Activated B cell treated with CpG ODN at 0.5 μM for 24 hours (primary cell): ENCODE measurements at places on chromosomes 7 and 10. TPM values are rescaled to one million over a fixed set of nuclear protein-coding genes. Genes with fewer than 3 reads are reported as not detected.
A peak's percentile ranks its signal among the peaks of the same experiment; 100 is the strongest.

Gene THSD7A
- not detected in 2 replicates for total RNA-seq

- H3K27ac ChIP-seq = peak overlapping the region; percentile 79
- no peak for DNase-seq
- no peaks in the 10 kb centered on the region for H3K27me3 ChIP-seq
- H3K36me3 ChIP-seq = peaks cover 16% of the 10 kb centered on the region
- H3K4me3 ChIP-seq = peak overlapping the region; percentile 62
- peaks cover 75% of the 10 kb centered on the region for H3K4me1 ChIP-seq
Observed at GRCh38 chr10:22710139-22710745, 4.1 kb downstream of the PIP4K2A start.

DNA sequence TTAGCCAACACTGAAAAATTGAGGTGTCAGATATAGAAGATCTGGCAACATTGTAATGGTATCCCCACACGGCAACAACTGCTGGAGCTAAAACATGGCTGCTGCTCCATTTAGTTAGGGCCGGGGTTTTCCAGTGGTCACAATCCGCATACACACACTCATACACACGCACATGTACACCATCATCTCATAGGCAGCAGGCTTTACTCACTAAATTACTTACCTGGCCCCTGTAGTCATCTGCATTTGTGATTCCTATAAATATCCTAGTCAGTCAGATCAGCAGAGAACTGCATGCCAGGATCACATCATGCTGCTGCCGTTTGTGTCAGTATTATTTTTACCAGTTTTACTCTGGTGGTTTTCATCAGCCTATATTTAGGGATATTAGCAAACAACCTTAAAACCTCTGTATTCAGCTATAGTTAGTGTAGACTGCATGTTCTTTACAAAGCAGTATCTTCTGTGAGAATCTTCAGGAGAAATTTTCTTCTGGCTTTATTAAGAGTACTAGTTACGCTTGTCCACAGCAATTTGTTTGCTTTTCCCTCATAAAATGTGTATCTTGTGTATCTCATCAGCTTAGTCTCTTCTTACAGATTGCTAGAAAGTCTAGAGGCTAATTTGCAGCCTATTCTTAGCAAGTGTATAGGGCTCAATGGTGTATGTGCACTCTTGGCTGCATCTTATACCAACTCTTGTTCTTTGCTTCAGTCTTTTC, 38.3 kb upstream of the PTPN12 start:
- H3K4me3 ChIP-seq = no peak overlapping the region
- no peaks in the 10 kb centered on the region for H3K4me1 ChIP-seq
- no peak overlapping the region for H3K27ac ChIP-seq
- H3K27me3 ChIP-seq = no peaks in the 10 kb centered on the region
- H3K36me3 ChIP-seq = peaks cover under 1% of the 10 kb centered on the region

- H3K27ac ChIP-seq = no peak overlapping the region
- no peak for DNase-seq
- peaks cover 6% of the 10 kb centered on the region for H3K4me1 ChIP-seq
- no peaks in the 10 kb centered on the region for H3K27me3 ChIP-seq
- H3K36me3 ChIP-seq = no peaks in the 10 kb centered on the region
Observed at GRCh38 chr10:87715552-87716347, 56.1 kb downstream of the PAPSS2 start.

Gene MYOZ1
- total RNA-seq = not detected in 2 replicates

- no peak overlapping the region for H3K4me3 ChIP-seq
- H3K27me3 ChIP-seq = no peaks in the 10 kb centered on the region
- no peak overlapping the region for H3K27ac ChIP-seq
Observed at GRCh38 chr7:38846280-38846679, 62.7 kb downstream of the VPS41 start.

Gene ABCB1
- total RNA-seq = 4.1 and 4.7 TPM in 2 replicates

Gene HPSE2
- total RNA-seq = not detected in 2 replicates

GRCh38 chr10:22043327-22043633, 39.8 kb upstream of the DNAJC1 start:
- H3K36me3 ChIP-seq = no peaks in the 10 kb centered on the region
- no peak overlapping the region for H3K27ac ChIP-seq
- H3K27me3 ChIP-seq = peaks cover 25% of the 10 kb centered on the region
- H3K4me3 ChIP-seq = no peak overlapping the region

DNA sequence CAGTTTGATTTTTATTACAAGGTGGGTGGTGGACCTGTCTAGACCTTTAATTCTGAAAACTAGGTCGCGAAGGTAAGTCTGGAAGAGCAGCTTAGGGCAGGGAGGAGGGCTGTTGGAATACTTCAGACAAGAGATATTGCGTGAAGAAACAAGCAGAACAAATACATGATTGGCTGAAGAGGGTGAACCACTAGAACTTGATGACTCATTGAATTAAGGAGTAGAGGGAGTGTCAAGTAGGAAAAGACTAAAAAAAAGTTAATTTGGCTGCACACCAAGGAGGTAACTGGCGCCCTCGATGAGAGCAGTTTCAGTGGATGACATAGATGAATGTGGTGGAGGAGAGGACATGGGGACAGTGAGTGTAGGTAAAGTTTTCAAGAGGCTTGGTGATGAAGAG, 41.3 kb downstream of the WNT2 start:
- H3K36me3 ChIP-seq = no peaks in the 10 kb centered on the region
- DNase-seq = no peak
- no peak overlapping the region for H3K4me3 ChIP-seq
- peaks cover 2% of the 10 kb centered on the region for H3K27me3 ChIP-seq
- no peak overlapping the region for H3K27ac ChIP-seq
- no peaks in the 10 kb centered on the region for H3K4me1 ChIP-seq

DNA sequence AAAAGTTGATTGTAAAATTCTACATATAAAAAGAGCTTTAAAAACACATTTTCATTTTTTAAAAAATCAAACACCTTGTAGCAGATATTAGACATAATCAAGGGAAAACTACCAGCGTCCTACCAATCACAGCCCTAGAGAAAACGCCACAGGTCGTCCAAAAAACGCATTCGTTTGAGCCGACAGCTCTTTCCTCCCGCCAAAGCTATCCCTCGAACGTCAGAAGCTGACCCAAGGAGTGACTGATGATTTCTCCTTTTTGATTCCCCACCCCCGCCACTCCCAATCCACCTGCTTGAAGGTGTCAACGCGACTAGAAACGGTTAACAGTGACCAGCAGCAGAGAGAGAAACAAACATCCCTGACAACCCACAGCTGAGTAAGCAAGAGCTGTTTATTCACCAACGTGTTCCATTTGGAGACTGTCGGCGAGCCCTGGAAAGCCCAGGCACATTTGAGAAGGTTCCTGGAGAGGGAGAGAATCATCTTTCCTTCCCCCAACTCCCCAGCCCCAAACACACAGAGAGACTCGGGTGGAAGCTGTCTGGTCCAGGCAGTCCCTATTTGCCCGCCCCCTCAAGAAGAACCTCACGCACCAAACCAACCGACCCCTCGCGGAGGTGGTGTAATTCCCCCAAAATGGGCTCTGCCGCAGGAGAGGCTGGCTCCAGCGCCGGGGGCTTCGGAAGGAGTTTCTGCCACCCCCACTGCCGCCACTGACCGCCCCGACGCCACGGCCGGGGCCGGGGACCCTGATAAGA, 622 bp downstream of the CPEB3 start:
- H3K27me3 ChIP-seq = no peaks in the 10 kb centered on the region
- peaks cover 12% of the 10 kb centered on the region for H3K36me3 ChIP-seq
- H3K27ac ChIP-seq = peak overlapping the region; percentile 84
- H3K4me3 ChIP-seq = peak overlapping the region; percentile 96

DNA sequence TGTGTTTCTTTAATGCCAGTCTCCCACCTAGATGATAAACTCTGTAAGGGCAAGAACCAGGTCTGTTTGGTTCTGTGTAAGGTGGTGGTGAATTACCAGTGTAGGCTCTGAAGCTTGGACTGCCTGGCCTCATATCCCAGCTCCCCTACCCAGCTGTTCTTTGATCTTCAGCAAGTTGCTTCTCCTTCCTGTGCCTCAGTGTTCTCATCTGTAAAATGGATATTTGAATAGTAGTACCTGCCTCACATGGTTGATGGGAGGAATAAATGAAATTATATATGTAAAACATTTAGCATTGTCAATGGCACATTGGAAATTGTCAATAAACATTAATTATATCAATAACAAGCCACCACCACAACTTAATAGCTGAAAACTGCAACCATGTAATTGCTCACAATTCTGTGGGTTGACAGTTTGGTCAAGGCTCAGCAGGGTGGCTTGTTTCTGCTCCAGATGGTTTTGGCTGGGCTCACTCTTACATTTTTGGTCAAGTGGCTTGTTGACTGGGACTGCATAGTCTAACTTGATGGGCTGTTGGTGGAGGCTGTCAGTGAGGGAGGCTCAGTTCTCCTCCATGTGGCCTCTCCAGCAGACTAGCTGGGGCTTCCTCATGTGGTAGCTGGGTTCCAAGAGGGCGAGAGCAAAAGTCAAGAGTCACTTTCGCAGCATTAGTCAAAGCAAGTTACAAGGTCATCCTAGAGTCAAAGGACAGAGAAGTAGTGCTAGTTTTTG, 84.5 kb upstream of the DUSP5 start:
- no peaks in the 10 kb centered on the region for H3K27me3 ChIP-seq
- H3K27ac ChIP-seq = peak overlapping the region; percentile 83
- H3K4me1 ChIP-seq = peaks cover 78% of the 10 kb centered on the region
- no peak for DNase-seq

Gene HOXA6
- not detected in 2 replicates for total RNA-seq

Gene PAX2
- not detected in 2 replicates for total RNA-seq

Gene PRKCQ
- 0.07 and 0.11 TPM in 2 replicates for total RNA-seq

DNA sequence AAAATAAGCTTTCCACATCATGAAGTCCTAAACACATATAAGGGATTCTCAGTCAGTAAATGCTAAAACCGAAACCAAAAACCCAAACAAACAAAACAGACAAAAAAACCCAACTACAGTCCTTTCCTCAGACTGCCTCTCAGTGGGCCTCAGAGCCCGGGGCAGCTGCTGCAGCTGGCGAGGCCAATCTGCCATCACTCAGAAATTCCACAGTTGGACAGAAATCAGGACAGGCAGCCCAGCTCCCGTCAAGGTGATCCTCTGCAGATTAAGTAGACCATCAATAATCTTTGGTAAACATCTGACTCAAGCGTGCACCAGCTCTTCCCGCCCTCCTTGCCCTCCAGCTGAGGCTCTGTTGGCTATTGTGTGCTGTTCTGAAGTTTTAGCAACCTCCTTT, 142.2 kb downstream of the ATXN7L1 start:
- DNase-seq = no peak
- no peak overlapping the region for H3K27ac ChIP-seq
- no peaks in the 10 kb centered on the region for H3K4me1 ChIP-seq

Gene PLEKHS1
- 0.07 TPM in 1 of 2 replicates, not detected in the other for total RNA-seq

DNA sequence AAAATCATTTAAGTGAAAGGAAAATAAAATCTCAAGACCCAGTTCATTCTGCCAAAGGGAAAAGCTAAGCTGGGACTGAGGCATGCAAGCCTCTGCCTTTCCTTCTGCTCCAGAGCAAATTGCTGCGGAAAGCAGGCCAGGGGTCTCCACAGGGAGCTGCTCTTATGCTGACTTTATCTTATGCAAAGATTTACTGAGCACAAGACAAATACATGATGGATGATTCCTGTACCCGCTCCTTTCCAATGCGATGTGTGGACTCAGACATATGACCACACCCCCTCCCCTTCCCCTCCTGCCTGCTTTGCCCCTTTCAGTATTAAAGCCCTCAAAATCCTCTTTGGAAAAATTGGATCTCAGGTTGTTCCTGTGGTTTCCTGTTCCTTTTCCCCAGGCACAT, 74.2 kb upstream of the INSIG1 start:
- no peak overlapping the region for H3K27ac ChIP-seq
- H3K36me3 ChIP-seq = no peaks in the 10 kb centered on the region
- peaks cover 3% of the 10 kb centered on the region for H3K27me3 ChIP-seq
- no peak for DNase-seq
- H3K4me3 ChIP-seq = no peak overlapping the region

GRCh38 chr7:19248681-19249080, 103.5 kb upstream of the FERD3L start:
- H3K27me3 ChIP-seq = no peaks in the 10 kb centered on the region
- H3K36me3 ChIP-seq = no peaks in the 10 kb centered on the region
- H3K4me3 ChIP-seq = no peak overlapping the region
- no peak for DNase-seq
- H3K4me1 ChIP-seq = no peaks in the 10 kb centered on the region

Gene CYP2C19
- not detected in 2 replicates for total RNA-seq

- H3K27ac ChIP-seq = no peak overlapping the region
- H3K27me3 ChIP-seq = no peaks in the 10 kb centered on the region
- peaks cover 98% of the 10 kb centered on the region for H3K36me3 ChIP-seq
- H3K4me3 ChIP-seq = no peak overlapping the region
- no peak for DNase-seq
Observed at GRCh38 chr10:48946332-48946731, 6.7 kb upstream of the LRRC18 start.

Gene GPR26
- total RNA-seq = not detected in 2 replicates

GRCh38 chr7:30379131-30379530, 94.7 kb downstream of the ZNRF2 start:
- H3K36me3 ChIP-seq = peaks cover 3% of the 10 kb centered on the region
- H3K27ac ChIP-seq = no peak overlapping the region
- no peaks in the 10 kb centered on the region for H3K27me3 ChIP-seq
- no peaks in the 10 kb centered on the region for H3K4me1 ChIP-seq
- DNase-seq = no peak

DNA sequence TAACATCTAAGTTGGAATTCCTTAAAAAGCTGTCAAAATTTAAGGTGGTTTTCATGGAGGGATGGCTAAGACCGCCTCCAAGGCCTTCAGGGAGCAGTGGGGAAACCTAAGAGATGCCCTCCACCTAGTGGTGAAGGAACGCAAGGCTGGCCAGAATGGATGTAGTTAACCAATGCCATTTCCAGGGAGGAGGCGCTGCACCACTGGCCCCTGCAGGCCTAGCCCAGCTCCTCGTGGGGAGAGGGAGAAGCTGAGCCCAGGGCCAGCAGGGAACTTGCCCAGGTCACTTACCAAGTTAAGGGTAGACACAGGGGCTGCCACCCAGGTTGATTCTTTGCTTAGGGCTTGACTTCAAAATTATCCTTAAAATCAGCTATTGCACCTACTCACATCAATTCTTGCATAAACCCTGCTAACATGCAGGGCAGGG, 32.0 kb downstream of the FIGNL1 start:
- no peak overlapping the region for H3K4me3 ChIP-seq
- H3K27ac ChIP-seq = peak overlapping the region; percentile 35
- H3K4me1 ChIP-seq = peaks cover 51% of the 10 kb centered on the region

DNA sequence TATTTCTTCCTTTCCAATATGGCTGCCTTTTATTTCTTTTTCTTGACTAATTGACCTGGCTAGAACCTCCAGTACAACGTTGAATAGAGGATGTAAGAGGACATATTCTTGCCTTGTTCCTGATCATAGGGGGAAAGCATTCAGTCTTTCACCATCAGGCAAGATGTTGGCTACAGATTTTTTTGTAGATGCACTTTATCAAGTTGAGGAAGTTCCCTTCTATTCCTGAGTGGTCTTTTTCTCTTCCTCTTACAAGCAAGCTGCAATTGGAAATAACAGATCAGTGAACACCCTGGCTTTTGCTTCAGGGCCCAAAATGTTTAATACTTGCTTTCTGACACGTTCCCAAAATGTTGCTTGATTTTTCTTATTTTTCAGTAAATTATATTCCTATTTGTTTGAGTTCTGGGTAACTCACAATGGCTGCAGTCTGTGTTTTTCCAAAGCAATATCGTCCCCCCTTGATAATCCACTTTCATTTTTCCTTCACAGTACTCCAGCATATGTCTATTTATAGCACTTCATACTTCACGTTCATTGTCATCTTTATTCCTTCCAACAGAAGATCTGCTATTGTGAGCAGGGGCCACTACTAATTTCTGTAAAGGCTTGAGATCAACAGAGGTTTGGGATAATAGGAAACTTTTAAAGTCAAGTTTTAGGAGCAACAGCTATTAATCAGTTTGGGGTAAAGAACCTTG, 11.7 kb downstream of the CPEB3 start:
- no peak overlapping the region for H3K4me3 ChIP-seq
- H3K36me3 ChIP-seq = no peaks in the 10 kb centered on the region
- DNase-seq = no peak
- no peak overlapping the region for H3K27ac ChIP-seq
- peaks cover 5% of the 10 kb centered on the region for H3K4me1 ChIP-seq
